ENCODE measurements at places on chromosomes 1 and 21. TPM values are rescaled to one million over a fixed set of nuclear protein-coding genes. Genes with fewer than 3 reads are reported as not detected.

The MMEL1 gene
- total RNA-seq, result 1.6 TPM

The RGS13 gene
- not detected for total RNA-seq

The C1orf87 gene
- not detected for total RNA-seq

The AJAP1 gene
- total RNA-seq, result 0.13 TPM

The TEDDM1 gene
- not detected for total RNA-seq

The KRTCAP2 gene
- 96.2 TPM for total RNA-seq

The BTBD8 gene
- total RNA-seq, result 1.9 TPM
